ENCODE measurements at places on chromosomes 6 and 20.

DNA sequence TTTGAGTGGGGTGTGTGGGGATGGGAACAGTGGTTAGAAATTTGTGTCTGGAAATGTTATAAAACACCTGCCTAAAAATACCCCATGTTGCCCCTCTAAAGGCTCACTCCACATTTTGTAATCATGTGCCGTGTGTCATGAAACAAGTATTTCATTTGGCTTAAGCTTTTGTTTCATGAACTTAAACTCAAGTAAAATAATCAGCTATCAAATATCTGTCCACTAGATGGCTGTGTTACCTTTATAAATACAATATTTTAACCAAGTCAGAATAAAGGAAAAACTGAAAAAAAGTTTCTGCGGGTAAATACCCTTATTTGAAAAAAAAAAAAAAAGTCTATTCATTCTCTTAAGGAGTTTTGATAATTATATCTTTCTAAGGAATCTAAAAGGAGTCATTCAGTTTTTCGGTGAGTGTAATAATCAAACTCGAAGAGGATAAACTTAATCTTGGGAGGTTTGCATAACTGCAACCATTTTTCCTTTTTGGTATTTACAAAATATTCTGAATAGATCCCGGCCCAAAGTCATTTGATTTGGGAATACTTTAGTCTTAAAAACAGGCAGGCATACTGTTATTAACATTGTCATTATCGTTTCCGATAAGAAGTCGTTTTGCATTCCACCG, 29.9 kb upstream of the MTRF1L start:
- DNase-seq = peak; percentile 7

DNA sequence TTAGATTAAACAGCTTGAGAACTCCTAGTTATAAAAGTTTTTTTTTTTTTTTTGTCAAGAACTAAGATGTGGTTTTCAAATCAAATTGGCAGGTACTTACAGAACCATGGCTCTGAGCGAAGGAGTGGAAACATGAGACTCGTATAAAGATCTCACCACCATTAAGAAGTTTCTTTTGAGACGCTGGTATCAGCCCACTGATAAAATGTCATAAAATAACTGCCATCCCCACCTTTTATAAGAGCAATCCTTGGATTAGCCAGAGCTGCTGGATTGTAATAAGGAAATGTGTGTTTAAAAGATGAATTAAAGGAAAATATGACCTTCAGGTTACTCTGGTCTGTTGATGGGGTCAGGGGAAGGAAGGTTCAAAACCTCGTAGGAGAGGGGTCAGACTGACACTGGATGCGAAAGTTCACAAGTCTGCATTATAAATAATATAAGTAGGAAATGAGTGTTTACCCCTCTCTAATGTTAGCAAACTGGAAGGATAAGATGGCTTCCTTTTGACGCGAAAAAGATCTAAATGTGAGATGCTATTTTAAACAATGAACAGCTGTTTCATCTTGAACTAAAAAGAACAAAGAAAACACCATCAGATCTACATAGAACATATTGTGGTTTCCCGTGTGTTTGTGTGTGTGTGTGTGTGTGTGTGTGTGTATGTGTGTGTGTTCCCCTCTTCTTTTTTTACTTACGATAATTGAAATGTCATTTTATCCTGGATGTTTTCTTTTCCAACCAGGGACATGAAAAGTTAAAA, 386.8 kb upstream of the JAG1 start:
- no peak for DNase-seq

DNA sequence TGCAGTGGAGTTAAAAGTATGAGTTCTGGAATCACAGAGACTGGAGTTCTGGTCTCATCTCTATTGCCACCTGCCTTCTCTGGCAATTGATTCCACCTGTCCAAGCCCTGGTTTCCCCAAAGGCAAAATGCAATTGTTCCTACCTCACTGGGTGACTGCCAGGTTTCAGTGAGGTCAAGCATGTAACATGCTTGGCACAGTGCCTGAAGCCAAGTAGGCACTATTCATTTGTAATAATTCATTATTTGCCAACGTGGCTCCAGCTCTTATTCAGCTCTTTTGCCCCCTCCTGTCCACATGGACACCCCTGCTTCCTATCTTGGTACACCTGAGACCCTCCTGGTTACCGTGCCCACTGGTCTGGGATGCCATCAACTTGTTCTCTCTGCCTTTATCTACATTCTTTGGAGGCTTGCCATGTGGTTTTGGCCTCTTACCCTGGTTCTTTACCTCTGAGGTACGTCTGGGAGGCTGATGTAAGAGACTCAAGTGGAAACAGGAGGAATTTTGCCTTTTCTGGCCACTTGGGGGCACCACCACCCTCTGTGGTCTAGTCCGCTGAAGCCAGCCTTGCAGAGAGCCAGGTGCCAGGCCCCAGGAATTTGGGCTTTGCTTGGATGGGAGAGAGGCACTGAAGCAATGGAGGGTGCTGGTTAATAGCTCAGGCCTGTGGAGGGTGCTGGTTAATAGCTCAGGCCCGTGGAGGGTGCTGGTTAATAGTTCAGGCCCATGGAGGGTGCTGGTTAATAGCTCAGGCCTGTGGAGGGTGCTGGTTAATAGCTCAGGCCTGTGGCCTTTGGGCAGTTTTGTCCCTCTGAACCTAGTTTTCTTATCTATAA, 1.7 kb downstream of the KCNK15 start:
- DNase-seq = peak; percentile 43

DNA sequence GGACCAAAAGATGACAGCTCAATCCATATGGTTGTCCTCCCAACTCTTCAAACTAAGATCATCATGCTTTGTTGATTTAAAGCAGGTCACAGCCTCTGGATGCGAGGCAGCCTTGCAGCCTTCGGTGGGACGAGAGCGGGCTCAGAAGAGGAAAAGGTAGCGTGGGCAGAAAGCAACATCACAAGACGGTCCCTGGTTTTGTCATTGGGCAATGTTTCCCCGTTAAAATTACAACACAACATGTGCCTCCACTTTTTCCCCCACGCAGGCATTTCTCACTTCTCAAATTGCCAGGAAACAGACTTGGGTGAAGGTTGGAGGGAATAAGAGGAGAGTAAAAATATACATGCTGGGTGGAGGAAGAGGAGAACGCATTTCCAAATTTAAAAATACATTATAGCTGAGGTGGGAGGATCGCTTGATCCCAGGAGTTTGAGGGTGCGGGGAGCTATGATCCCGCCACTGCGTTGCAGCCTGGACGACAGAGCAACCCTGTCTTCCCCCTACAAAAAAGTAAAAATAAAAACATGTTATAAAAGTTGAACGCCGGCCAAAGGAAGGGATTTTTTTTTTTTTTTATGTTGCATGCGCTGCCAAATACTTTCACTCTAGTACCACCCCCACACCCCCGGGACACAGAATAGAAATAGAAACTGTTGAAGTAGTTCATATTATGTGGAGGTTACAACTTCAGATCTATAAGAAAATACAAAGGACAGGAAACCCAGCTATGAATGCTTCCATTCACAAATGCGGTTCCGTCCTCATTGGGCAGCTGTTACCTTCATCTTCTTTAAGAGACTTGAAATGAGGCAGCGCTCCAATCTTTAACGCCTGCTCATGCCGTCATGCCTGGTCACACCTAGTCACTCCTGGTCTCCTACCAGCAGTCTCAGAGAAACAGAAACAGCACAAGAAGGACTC, 13.9 kb upstream of the NAA20 start:
- no peak for DNase-seq

DNA sequence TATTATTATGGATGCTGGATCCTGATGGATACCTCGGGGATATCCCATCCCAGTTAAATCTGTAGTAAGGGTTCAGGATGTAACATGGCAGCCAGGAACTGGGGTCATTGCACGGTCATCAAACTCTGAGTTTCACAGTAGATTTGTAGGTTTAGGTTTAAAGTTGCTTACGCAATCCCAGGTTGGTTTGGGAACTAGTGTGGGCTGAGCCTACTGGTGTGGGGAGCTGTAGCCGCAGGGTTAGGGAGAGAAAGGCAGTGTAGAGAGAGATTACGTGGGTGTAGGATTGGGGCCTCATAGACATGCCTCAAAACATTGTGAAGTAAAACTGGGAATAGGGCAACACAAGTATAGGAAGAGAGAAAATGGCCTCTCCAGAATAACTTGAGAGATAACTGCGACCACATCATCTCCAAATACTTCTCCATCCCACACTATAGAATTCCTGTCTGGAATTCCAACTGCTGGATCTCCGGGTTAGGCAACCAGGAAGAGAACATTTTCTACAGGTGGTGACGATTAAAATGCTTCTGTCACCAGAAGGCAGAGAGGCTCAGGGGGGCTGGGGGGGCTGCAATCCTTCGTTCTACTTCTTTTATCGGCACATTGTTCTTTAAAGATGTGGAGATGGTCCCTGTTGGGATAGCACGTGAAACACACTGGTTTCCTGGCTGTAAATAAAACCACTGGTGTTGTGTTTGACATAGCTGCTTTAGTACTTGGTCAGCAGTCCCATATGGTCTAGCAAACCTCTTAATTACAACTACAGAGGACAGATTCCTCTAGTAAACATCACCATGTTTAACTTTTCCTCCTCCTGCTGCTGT, 44.9 kb upstream of the TMEM170B start:
- no peak for DNase-seq

GRCh38 chr20:32976746-32977145, 27.5 kb downstream of the SUN5 start:
- DNase-seq = peak; percentile 28

- no peak for DNase-seq
These were observed 13.8 kb upstream of the POLR1H start for GRCh38 chr6:30047220-30047619.

GRCh38 chr6:37482606-37483251, 17.0 kb downstream of the CCDC167 start:
- DNase-seq = no peak

DNA sequence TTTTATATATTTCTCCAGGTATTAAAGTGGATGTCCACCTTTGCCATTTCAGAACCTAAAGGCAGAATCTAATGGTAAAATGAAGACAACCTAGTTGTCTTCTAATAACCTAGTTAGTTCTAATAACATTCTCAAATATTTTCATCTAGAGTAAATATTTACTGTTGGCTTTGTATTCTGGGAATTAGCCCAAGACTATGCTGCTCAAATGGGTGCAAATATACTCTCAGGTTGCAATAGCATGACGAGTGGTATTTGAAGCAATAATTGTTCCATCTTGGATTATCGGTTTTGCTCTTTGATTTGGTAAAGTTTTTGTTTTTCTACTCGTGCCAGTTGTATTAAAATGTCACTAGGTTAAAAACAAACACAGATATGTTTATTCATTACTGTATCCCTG, 21.0 kb upstream of the RSPH4A start:
- DNase-seq = no peak

DNA sequence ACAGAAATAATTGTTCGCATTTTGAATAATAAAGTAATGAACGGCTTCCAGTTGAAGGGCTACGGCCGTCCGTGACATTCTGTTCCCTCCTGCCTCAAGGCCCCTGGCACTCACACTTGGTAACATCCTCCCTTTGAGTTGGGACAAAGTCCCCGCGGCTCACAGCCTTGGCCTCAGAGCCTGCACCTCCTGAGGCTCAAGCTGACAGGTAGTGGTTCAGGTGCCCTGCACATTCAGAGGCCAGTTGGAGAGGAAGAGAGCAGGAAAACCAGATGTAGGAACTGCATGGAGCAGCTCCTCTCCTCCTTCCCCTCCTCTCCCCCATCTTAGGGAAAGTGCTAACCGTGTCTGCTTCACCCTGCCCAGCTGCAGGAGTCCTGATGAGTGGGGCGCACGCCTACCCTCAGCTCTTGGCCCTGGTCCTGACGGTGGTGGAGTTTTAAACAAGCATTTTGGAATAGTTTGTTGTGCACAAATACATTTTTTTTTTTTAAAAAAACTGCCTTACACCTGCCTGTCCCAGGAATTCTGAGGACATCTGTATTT, 393.1 kb downstream of the SMOC2 start:
- DNase-seq = no peak

GRCh38 chr6:44804546-44805159, 417.1 kb downstream of the CDC5L start:
- DNase-seq = no peak

- no peak for DNase-seq
These were observed 127.4 kb downstream of the MYLK4 start for GRCh38 chr6:2623295-2623694.

GRCh38 chr6:110181131-110182030, 1.2 kb downstream of the CDC40 start:
- DNase-seq = no peak

DNA sequence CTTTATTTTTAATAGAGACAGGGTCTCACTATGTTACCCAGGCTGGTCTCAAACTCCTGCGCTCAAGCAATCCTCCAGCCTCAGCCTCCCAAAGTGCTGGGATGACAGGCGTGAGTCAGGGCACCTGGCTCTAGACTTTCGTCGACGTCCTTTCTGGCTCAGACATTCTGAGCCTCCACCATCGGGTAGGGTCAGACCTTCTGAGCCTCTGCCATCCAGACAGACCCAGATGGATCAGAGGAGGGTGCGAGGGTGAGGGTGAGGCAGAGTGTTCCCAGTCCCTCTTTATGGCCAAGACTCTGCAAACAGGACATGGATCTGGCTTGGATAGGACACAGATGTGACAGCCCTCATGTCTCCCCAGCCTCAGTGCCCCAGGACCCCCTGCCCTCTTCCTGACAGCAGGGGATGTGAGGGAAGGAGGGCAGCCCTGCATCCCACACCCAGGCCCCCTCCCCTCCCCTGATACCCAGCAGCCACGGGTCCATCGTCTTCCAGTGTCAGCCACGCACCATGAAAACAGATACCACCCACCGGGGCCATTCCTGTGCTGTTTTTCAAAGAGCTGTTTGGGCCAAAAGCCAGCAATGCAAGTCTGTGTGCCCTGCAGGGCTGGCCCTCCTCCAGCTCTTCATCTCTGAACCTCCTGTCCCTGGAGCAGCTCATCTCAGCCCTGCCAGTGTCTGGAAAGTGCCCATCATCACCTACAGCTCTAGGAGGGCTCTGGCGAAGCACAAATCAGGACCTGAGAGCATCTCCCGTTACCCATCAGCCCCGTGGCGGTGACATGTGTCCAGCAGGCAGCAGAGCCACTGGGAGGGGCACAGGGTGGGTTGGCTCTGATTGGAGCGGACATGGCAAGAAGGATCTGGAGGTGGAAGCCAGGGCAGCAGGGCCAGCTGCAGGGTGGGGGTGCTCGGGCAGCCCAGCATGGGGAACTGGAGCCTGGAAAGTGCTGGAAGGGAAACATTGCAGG, 208.4 kb downstream of the PREX1 start:
- no peak for DNase-seq

- DNase-seq = no peak
These were observed 5.8 kb upstream of the SIM1 start for GRCh38 chr6:100470422-100471120.

DNA sequence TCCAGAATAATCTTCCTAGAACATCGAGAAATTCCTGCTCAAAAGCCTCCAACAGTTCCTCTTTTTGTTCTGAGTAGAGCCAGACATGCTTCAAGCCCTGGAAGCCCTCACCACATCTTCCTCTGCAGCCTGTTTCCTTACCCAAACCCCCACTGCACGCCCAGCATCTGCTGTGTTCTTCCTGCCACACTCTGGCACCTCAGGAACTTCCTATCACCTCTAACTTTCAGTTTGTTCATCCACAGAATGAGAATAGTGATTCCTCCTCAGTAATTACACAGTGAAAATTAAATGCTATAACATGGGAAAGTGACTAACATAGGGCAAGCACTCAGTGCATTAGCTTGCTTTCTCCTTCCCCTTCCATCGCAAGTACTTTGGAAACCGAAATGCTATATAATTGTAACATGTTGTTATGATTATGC, 26.3 kb downstream of the C6orf89 start:
- DNase-seq = no peak

GRCh38 chr6:79544939-79545450, 7.8 kb upstream of the LCA5 start:
- DNase-seq = no peak

Measured in naive thymus-derived CD8-positive, alpha-beta T cell (primary cell).